Chondrocyte (in vitro differentiated cells): ENCODE measurements at places on chromosomes 12 and 14.

DNA sequence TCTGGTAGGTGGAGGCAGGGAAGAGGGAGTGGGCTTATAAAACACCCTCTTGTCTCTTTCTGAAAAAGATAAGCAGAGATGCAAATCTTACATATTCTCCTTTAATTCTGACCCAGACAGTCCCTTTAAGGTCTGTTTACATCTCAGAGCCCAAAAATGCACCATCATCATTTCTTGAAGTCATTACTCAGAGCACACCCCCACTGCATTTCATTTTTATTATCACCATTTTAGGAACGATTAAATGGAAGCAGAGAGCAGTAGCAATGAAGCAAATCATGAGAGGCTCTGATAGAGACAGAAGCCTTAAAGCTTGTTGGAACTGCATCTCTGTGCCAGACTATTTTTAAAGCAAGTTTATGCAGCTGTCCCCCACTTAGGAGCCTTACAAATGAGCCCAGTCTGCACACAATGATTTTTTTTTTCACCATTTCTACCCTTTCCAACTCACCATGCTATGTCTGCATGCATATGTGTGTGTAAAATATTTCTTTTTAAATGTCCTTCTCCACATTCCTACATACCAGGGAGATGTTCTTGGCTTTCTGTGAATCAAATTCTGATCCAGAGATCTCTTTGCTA is 311.0 kb downstream of the GRIN2B start:
- DNase-seq = no peak

- DNase-seq = no peak
Observed at GRCh38 chr12:53105256-53105655, 2.0 kb downstream of the SOAT2 start.

DNA sequence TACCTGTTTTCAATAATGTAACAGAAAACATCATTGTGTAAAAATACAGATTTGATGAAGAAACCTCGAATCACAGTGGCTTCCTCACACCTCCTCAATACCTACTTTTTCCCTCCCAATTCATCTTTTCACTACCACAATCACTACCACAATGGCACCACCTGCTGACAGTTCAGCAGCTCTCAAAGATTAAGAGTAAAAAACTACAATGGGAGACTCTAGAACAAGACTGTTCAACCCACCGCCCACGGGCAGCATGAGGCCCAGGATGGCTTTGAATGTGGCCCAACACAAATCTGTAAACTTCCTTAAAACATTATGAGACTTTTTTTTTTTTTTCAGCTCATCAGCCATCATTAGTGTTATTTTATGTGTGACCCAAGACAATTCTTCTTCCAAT is 15.2 kb downstream of the MED6 start:
- no peak for DNase-seq

DNA sequence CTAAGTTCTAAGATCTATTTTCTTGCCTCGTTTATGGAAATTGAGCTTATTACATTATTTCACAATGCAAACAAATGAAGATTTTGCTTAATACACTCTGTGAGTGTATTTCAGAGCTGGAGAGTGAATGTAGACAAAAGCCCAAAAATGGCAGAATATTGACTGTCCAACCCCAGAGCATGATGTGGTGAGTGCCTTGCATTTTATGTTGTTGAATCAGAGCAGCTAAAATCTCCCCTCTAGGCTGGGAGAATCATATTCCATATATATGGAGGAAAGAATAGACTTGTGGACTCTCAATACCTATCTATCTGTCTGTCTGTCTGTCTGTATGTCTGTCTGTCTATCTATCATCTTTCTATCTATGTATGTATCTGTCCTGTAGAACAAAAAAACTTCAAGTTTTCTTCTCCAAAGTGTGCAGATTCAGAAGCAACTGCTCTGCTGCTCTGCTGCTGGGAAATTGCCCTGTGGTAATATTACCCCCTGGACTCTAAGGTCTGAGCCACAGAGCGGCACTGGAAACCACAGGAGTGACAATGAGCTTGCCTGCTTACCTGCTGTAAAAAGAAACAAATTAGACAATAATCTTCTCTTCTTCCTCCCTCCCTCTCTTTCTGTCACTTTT is 209.4 kb upstream of the PRICKLE1 start:
- no peak for DNase-seq

- no peak for DNase-seq
Observed at GRCh38 chr14:77123381-77124325, 17.9 kb downstream of the ZDHHC22 start.

GRCh38 chr14:20559461-20559904 is 1.4 kb downstream of the RNASE9 start:
- DNase-seq = no peak

GRCh38 chr12:44716711-44717110 is 159.4 kb downstream of the NELL2 start:
- DNase-seq = no peak

DNA sequence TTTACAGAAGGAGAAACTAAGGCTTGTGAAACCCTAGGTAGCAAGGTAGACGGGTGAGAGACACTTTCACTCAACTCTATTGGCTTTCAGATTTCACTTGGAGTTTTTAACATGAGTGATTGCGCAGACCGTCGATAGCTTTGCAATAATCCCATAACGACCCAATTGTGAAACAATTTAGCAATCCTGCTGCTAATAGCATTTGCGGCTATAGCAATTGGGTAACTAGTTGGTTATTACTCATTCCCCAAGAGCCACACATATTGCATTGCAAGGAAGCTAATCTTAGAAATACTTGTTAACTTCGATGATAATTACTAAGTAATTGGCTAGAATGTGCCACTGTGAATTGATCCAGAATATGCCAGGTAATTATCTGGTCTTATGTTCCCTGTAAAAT is 159.9 kb upstream of the NOS1 start:
- DNase-seq = no peak

DNA sequence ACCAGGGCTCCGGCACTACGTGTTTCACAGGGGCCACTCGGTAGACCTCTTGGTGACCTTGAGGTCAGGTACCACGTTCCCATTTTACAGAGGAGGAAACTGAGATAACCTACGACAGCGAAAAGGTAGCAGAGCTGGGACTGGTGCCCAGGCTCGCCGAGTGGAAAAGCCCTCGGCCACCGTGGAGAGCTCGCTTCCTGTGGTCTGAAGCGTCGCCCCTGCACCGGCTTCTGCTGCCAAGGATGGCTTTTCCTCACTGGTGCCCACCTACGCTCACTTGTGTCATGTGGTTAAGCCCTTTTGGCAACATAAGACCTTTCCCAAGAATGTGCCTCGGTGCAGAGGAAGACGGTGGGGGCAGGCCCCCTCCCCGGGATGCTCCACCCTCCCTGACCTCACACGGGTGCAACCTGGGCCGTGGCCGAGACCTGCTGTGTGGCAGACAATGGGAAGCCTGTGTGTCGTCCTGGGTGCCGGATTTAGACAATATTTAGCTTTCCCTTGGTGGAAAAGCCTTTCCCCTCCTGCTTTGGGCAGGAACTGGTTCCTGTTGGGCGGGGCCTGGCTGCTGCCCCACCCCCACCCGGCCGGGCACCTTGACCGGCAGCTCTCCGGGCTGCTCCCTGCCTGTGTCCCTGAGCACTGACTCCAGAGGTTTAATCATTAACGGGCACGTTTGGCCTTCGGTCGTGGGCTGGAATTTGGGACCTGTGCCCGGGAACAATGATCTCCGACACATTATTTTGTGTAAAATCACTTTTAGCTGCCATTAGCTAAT is 32.4 kb upstream of the PPP1R13B start:
- DNase-seq = no peak

DNA sequence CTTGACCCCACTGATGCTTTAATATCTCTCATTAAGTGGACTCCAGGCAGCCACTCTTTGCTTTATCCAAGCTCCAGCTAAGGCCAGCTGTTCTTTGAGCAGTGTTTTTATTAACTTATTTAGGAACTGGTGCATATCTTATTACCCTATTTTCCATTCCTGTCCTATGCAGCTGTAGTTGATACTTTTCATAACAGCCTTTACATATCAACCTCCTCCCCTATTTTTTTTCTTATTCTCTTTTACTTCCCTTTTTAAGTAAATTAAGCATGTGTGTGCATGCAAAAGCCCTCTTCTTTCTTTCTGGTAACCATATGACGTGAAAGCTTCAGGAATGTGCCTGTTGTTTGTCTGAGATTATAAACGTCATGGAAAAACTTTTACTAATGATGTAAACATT is 121.2 kb downstream of the PTPRQ start:
- no peak for DNase-seq

DNA sequence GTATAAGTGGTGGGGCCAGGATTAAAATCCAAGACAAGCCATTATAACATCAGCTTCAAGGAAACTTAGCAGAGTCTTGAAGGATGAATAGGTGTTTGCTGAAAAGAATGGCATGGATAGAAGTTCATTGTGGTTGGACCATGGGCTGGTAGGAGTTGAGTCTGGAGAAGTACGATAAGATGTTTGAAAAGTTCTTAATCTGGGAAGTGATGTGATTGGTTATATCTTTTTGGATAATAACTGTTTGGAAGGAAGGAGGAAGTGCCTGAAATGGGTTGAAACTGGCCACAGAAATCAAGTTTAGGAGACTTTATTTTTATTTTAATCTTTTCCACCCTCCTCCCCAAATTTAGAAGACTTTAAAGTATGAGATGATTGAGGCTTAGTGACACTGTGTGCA is 4.9 kb downstream of the DENR start:
- DNase-seq = no peak

DNA sequence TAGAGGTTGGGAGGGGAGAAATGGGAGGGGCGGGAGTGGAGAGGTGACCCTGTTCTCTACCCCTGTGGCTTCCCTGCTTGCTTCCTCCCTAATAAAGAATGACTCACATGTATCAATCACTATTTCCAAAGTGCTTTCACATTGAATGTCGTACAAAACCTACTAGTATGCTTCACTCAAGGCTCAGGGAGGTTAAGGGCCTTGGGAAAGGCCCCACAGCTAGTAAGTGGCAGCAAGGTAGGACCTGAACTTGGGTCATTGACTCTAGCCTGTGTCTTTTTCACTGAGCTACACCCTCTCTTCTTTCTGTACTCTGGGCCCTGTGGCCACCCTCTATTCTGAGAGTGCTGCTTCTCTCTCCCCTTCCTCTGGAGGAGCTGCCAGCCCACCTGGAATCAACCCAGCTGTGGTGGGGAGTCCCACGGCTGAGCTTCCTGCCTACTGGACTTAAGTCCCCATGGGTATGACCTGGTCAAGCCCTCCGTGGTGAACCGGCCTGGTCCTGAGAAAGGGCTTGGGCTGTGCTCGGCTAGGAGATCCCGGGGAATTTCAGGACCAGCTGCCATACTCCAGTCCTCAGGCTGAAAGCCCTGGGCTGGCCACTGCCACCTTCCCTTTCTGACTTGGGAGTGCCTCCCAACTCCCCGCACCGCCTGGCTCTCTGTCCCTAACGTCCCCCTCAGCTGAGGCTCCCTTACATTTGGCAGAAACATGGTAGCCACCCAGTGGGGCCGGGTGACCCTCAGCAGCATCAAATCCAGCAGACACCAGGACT is 13.0 kb downstream of the SLC48A1 start:
- no peak for DNase-seq

- DNase-seq = no peak
Observed at GRCh38 chr14:46018846-46019420, 632.6 kb downstream of the RPL10L start.

GRCh38 chr14:53953828-53954550 is 2.6 kb downstream of the BMP4 start:
- no peak for DNase-seq

GRCh38 chr12:121626853-121627640 is 717 bp downstream of the ORAI1 start:
- DNase-seq = no peak

GRCh38 chr12:48985475-48985897 is 7.4 kb downstream of the WNT1 start:
- DNase-seq = no peak

DNA sequence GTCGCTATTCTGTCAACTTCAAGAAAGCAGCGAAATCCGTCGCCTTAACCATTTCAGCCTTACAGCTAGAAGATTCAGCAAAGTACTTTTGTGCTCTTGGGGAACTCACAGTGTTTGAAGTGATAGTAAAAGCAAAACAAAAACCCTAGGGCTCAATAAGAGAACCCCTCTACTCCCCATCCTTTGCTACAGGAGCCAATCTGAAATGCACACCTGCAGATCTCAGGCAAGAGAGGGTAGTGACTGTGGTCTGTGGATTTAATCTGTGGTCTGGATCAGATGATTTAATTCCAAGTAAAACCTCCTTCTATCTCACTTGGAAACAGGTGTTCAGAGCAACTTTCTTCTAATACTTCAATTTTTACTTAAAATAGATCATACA is 422.9 kb upstream of the OR4E1 start:
- no peak for DNase-seq

DNA sequence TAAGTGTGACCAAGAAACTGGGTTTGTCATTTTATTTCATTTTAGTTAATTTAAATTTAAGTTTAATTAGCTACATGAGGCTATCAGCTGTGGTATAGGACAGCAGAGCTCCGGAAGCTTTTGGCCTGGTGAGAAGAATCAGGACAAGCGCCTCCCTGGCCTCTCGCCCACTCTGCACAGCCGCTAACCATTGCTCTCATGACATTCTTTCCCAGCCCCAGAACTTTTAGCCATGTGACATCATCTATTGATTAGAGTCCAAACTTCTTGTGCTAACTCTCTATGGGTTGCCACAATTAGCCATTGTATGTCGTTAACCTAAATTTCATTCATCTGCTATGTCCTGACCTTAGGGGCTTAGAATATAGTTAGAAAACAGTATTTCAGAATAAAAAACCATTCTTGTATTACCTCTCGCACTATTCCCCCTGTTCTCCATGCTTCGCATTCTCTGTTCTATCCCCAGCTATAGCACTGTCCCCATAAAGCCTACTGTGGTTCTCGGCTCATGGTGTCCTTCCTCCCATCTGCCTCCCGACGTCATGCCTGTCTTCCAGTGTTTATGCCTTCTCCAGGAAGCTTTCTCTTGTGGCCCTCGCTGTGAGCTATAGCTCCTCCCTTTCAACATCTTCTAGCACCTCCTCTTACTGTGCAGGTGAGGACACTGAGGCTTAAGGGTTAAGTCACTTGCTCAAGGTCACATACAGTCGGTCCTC is 23.5 kb downstream of the SSH1 start:
- no peak for DNase-seq

DNA sequence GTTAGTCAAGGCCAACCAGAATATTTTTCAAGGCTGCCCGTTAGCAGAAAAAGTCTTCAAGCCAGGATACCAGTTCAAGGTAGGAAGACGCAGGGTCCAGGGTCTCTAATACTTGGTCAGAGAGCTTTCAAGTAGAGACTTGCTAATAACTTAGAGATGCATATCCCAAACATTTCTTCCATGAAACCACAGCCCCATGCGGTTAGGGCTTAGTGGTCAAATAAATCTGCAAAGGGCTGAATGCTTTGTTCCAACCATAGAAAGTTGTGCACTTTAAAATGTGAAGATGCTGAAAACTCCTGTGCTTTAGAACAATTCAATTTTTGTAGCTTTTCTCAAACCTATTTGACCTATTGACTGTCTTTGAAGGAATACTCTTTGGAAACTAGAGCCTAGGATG is 208.9 kb downstream of the PIK3C2G start:
- no peak for DNase-seq

- DNase-seq = no peak
Observed at GRCh38 chr12:27163048-27163715, 80.8 kb upstream of the C12orf71 start.

DNA sequence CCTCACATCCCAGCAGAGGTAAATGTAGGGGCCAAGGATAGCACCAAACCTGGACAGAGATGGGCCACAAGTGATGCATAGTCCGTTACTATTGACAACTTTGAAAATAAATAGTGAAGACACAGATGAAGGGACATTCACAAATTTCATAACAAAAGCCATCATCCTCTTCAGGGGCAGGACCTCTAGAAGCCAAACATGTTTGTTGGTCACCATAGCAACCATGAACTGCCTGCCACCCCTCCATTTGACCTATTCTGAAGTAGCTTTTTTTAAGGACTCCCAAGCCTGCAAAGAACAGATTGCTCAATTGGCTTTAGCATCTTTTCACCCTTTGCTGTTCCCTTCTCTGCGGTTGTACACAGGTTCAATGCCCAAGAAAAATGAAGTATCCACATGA is 35.7 kb upstream of the MDM1 start:
- no peak for DNase-seq
